ENCODE measurements at places on chromosomes 6 and 20.

DNA sequence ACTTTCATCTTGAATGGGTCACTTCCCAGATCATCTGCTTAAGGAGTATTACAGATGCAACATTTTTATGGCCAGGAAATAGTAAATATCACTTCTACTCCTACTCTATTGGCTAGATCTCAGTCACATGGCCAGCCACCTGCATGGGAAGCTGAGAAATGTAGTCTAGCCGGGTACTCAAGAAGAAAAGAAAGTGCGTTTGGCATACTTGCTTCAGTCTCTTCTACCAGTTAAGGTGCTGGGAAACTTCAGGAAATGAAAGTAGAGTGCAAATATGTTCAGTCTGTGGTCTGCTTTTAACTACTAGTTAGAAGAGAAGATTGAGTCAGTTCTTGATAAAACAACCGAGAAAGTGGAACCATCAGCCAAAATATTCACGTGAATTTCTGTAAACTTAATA lies 129.2 kb downstream of the PDSS2 start:
- DNase-seq, result no peak

DNA sequence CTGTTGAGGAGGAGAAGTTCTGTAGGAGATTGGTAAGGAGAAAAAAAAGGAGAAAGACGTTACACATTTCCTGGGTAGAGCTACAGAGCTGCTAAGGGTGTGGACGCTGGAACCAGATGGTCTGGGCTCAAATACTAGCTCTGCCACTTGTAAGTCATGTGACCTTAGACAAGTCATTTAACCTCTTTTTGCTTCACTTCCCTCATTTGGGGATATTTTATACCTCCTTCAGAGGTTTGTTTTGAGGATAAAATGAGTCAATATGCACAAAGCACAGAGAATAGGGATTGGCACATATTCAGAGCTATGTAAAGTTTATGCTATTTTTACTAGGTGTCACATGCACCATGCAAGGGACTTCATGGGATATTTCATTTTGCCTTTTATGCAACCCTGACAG lies 708.8 kb downstream of the DHX35 start:
- no peak for DNase-seq

DNA sequence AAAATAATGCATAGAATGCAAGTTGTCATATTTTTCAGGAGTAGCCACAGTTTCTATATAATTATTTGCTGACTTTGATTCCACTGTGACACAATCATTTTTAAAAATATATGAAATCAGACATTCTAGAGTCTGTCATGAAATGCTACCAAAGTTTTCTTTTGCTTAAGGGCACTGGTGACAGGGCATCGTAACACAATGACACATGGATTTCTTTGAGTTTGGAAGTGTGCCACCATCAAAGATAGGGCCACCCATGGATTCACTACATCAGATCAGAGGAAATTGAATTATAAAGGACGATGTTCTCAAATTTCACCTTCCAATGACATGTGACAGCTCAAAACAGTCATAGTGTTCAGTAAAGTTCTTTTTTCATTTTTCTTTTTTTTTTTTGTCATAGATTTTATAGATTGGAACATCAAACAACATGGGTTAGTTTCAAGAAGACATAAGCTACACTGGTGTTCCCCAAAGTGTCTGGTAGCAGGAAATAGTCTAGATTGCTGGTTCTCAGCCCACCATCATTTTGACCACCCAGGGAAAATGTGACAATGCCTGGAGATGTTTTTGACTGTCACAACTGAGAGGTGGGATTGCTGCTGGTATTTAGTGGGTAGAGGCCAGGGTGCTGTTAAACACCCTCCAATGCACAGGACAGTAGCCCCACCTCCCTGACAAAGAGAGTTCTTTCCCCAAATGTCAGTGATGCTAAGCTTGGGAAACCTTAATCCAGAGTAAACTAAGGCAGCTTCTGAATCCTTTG lies 123.8 kb upstream of the DOK5 start:
- no peak for DNase-seq

DNA sequence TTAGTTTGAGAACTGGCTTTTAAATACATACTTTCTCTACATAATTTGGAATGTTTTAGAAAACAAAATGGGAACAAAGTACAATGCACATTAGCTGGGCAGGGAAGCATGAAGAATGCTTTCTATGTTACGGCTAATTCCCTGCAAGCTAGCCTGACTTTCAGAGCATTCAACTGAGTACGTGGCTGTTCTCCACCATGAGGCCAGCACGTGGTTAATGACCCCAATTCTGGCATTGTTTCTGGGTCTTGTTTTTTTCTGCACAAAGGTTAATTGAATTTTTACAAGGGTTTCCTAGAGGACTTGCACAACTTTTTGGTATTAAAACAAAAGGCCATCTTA lies 208.6 kb upstream of the AGPAT4 start:
- DNase-seq, result no peak

DNA sequence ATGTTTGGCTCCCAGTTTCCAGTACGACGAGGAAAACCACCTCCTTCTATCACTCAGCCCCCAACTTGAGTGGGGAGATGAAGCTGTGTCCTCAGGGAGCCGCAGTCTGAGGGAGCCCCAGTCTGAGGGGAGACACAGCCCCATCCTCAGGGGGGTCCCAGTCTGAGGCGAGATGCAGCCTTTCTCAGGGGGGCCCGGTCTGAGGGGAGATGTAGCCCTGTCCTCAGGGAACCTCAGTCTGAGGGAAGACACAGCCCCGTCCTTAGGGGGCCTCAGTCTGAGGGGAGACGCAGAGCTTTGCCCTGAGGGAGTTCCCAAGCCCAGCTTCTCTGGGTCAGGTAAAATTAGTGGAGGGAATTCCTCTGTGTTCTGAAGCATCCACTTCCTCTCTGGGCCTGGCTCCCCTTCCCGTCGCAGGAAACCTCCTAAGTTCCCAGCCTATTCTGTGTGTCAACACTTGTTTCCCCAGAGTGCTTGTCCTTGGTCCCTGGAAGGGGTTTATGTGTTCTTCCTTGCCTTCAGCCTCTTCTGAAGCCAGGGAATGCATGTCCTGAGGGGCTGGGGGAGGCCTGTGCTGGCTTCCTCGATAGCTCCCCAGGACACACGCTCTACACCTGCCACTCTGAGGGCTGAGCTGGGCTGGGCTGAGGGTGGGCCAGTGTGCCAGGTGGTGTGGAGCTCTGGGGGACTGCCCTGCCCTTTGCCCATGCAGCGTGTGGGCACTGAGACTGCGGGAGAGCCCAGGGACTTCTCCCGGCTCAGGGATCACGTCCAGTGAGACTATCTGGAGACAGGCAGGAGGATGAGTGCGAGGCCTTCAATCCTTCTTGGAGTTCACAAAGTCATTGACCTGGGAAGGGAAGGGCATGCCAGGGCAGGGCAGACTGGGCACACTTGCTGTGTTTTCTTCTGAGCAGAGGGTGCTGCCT lies 55.4 kb downstream of the VEGFA start:
- DNase-seq, result no peak

GRCh38 chr6:125273965-125274364 lies 27.8 kb downstream of the HDDC2 start:
- no peak for DNase-seq

GRCh38 chr6:141107591-141108160 lies 1025.0 kb upstream of the GJE1 start:
- DNase-seq, result no peak

DNA sequence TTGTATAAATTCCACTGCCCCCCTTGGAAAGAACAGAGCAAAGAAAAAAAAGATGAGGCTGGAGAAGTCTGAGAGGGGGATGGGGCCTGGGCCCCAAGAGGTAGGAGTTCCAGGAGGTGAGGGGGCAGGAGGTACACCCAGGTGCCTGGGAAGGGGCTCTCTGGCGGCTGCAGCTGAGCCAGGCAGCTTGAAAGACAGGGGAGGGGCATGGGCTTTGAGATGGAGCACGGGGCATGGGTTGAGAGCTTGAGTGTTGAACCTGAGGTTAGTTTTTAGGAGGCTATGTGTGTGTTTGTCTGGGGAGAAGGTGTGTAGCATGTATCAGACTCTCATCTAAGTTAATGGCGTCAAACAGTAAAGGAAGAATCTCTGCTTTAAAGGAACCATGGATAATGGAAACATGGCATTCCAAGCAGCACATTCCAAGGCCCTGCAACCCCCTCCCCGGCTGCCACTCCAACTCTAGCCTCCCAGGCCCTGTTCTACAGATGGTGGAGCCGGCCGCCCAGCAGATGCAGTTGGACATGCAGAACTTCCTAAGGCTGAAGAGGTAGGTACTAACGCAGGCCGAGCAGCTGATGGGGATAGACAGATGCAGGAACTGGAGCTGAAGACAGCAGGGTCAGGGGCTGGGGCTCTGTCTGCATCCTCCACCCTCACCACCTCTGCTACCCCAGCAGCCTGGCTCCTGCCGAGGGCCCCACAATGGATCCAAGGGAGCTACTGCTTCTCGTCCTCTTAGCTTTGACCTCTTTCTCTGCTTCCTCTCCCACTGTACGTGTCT lies 42.1 kb downstream of the MDFI start:
- no peak for DNase-seq

DNA sequence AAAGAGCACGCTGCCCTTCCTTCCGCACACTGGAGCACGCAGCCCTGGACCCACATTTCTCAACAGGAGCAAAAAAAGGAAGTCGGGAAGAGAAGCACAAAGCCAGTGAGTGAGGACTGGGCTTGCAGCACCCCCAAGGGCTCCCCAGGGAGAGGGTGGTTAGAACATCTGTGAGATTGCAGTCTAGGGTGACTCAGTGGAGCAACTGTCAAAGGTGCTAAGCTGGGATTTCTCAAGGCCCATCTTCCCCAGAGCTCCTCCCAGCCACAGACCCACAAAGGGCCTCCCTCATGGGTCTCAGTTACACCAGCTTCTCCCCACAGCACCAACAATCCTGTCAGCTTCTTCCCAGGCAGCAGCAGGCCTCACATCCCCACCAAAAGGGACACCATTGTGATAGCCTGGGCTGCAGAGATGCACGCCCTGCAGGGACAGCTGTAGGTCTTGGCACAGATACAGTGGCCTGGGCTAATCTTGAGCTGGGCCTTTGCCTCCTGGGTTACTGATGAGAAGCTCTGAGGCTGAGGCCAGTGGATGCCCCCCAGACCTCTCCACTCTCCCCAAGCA lies 39.6 kb upstream of the CD93 start:
- peak; percentile 76 for DNase-seq

- DNase-seq, result no peak
Measured at GRCh38 chr6:56593801-56594318, 48.8 kb downstream of the DST start.

- DNase-seq, result no peak
Measured at GRCh38 chr20:18465536-18466200, 1.2 kb downstream of the DZANK1 start.

- DNase-seq, result no peak
Measured at GRCh38 chr6:162941128-162941527, 213.4 kb downstream of the PACRG start.

Data from CD4-positive, alpha-beta T cell treated with Interleukin-15 for 1 hour (primary cell).